ENCODE measurements at places on chromosomes 13 and 19.

DNA sequence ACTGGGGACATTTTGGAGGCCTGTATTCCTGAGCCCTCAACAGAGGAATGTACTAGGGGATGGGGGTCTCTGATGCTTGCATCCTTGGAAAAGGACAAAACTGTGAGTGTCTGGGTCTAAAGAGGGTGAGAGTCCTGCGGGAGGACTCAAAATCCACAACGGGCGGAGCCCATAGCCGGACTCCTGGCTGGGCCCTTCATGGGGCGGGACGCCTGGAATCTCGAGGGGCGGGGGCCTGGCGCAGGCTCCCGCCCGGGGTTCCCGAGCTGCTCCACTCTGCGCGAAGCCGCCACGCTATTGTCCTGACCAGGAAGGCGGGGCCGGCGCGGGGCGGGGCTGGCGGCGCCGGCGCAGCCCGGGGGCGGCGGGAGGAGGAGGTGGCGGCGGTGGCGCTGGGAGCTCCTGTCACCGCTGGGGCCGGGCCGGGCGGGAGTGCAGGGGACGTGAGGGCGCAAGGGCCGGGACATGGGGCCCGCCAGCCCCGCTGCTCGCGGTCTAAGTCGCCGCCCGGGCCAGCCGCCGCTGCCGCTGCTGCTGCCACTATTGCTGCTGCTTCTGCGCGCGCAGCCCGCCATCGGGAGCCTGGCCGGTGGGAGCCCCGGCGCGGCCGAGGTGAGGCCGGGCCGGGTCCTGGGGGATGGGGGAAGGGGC is at the start of gene APLP1:
Gene APLP1, plus strand, starts transcription at position 403 of the 651 bp plus-strand sequence. Its CDS starts 63 bp downstream, at position 466.
- DNase-seq, result peak; percentile 90

DNA sequence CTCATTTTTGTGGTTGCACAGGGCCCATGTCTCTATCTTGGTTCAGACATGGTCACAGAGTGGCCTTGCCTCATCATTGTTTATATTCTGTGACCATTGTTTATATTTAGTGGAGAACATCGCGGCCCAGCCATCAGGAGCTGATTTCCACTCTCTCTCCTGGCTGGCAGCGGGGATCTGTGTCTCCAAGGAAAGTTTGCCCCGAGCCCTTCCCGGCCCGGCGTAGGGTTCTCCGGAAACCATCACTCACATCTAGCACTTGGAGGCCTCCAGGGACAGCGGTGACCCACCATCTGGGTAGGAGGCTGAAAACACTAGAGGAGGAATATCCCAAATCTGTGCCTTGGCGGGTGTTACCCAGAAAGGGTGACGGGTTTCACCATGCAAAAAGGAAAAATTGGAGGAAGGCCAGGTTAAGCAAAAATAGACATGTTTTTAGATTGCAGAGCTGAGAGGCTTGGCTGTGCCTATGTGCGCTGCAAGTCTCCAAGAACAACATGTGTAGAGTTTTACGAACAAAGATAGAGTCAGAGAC is 726 bp upstream of the ZNF358 start:
- no peak for DNase-seq

GRCh38 chr19:48595171-48595570 is 11.4 kb upstream of the SPACA4 start:
- no peak for DNase-seq

GRCh38 chr19:50509366-50509765 is 1.6 kb downstream of the JOSD2 start:
- DNase-seq, result no peak

DNA sequence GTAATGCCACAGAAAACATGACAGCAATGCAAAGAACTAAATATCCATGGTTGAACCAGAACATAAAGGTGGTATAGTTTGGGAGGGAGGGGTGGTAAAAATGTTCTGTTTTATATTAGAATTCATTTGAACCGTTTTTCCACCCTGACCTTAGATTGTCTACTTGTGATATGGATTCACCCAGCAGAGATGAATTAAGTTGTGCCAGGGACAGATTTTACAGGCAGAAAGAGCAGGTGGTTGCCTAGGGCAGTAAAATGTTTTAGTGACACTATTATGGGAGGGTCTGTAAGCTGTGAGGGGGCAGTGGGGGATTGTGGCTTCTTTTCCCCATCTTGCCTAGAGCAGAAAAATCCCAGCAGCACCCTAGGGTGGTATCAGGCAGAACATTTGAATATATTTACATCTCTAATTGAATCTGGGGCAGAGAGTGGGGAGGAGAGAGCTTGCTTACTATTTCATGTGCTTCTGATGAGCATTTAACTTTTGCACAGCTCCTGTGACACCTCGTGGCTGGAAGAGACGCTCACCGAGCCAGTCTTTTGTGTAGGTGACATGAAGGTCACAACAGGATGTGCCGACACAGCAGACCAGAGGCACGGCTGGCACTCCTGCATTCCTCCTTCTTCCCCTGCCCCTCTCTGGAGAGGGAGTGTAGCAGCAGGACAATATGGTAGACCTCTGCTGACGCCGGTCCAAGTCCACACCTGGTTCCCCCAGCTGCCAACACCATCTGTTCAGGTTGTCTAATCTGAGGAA is 452.3 kb downstream of the IRS2 start:
- DNase-seq, result peak; percentile 43

DNA sequence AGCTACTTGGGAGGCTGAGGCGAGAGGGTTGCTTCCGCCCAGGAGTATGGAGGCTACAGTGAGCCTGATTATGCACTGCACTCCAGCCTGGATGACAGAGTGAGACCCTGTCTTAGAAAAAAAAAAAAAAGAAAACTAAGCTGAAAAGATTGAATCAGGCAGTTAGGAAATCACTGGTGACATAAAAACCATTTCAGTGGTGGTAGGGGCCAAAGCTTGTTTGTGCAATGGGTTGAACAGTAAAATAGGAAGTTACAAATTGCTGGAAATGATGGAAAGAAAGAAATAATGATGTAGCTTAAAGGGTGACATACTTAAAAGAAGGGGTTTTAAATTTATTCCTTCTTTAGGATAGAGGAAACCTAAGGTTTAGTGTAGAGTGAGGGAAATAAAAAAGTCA is 4.8 kb upstream of the OXGR1 start:
- no peak for DNase-seq

DNA sequence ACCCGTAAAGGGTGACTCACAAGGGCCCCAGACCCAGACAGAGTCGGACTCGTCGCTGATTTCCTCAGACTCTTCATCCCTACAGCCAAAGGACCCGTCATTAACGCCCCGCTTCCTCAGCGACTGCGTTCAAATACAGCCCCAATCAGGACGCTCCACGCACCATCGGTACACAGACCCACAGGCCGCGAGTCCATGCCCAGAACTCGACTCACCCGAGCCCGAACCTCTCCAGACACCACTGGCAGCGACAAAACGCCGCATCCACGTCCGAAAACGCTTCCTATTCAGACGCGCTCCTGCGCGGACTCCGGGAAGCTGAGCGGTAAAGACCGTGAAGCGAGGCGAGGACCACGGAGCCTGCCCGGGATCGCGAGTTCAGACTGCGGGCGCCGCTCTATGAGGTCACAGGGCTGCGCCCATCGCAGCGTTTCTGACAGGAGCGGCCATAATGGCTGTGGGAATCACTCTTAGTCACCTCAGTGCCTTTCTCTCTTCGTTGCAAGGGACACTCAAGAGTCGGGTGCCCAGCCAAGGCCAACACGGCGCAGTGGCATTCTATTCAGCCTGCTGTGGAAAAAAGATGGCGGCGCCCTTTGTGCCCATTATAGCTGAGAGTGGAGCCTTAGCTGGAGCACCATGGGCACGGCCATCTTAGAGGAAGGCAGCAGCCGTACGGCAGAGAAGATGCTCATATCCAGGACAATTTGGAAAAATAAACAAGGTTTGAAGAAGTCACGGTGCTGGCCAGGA is at the start of gene ZNF614:
Gene ZNF614, minus strand, starts transcription at position 353 of the 753 bp plus-strand sequence. CDS start 2,634 bp downstream, outside the sequence.
- DNase-seq, result peak; percentile 87

- DNase-seq, result no peak
Observed at GRCh38 chr19:49241769-49242168, 83.2 kb downstream of the SLC6A16 start.

GRCh38 chr13:25214491-25215252 is 42.6 kb upstream of the AMER2 start:
- no peak for DNase-seq

DNA sequence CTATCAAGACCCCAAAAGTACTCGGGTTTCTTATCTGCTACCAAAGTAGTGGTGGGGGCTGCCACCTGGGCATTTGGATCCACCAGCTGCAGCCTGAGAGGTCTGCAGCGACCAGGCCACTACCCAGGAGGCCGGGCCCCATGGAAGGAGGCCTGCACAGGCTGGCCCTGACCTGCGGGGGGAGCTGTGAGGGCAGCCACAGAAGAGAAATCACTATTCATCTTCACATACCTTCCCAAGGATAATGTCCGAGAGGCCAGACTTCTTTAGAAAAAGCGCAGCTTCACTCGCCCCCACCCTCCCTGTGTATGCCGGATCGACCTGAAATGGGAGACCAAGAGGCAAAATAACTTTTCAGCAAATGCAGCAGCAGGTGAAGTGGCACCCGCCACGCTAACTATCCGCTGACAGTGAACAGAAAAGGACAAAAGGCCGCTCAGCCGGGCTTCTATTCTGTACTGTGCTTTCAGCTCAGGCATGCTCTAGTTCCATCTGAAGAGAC is 30.1 kb downstream of the EPS15L1 start:
- peak; percentile 67 for DNase-seq

DNA sequence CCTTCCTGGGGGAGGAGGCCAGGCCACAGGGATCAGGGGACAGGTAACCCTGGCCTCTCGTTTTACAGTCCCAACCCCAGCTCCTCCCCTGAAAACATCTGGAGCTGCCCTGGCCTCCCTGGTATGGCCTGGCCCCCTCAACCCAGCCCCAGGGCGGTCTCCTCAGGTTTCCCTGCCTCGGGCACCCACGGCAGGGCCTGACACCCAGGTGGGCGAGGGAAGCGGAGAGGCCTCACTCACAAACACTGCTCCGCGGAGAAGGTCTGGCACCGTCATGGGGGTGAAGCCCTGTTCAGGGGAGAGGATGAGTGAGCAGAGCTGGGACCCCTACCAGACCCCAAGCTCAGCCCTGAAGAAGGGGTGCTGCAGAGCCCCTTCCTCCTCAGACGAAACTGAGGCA is 6.5 kb upstream of the CCER2 start:
- no peak for DNase-seq

- DNase-seq, result no peak
Observed at GRCh38 chr19:15115080-15115479, 7.9 kb downstream of the SYDE1 start.

- DNase-seq, result no peak
Observed at GRCh38 chr19:1577090-1577928, 9.2 kb upstream of the MEX3D start.

DNA sequence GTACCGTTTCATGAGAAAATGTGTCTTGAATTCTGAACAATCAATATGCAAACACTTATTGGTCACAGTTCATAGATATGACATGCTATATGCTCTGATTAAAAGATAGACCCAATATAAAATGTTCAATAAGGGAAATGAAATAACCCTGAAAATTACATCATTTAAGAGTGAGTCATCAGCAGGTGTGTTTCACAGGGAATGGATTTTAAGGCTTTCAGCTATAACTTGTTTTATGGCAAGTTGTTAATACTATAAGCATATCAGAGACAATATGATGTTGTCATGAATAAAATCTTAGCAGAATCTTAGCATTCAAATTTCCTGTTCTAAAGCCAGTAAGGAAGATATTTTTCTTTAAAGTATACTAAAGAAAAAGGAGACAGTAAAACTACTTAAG is 483.4 kb upstream of the PCDH9 start:
- no peak for DNase-seq

DNA sequence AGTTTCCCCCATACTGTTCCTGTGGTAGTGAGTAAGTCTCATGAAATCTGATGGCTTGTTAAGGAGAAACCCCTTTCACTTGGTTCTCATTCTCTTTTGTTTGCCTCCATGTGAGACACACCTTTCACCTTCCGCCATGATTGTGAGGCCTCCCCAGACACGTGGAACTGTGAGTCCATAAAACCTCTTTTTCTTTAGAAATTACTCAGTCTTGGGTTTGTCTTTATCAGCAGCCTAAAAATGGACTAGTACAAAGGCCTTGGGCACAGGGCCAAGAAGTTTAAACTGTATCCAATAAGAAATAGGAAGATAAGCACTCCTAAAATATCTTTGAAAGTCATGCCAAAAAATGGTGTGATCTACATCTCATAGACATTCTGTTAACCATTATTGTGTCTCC is 176.9 kb downstream of the TBC1D4 start:
- no peak for DNase-seq

- DNase-seq, result no peak
Observed at GRCh38 chr13:76836311-76836710, 49.9 kb downstream of the KCTD12 start.

- DNase-seq, result no peak
Observed at GRCh38 chr13:110576070-110576394, 14.5 kb upstream of the RAB20 start.

DNA sequence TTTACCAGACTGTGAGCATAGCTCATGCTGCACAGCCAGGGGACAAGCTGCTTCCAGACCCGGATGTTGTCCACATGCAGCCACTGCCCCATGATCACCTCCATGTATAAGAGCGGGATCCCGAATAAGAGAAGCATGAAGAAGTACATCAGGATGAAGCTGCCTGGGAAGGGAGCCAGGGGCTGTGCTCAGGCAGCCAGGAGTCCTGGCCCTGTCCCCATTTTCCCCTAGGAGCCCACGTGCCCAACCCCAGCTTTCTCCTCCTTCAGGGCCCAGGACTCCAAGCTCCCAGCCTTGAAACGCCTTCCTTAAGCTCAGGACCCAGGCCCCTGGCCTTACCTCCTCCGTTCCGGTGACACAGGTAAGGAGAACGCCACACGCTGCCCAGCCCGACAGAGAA is 69.3 kb downstream of the SLC6A16 start:
- no peak for DNase-seq

GRCh38 chr19:33997690-33998089 is 174.6 kb upstream of the LSM14A start:
- DNase-seq, result no peak

DNA sequence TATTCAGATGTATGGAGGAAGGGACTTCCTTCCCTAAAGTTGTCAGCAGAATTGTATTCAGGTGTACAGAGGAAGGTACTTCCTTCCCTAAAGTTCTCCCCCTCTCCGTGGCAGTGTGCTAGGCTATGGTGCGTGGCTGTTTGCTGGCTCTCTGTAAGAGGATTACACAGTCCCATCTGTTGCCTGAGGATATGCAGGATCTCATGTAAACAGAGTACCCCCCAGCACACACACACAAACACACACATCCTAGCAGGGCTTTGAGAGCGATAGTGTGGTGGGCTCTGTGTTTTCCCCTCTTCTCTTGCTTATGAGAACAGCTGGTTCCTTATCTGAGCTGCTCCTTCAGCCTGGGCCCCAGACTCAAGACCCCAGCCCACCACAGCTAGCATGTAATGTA is 10.3 kb downstream of the NEK5 start:
- no peak for DNase-seq

DNA sequence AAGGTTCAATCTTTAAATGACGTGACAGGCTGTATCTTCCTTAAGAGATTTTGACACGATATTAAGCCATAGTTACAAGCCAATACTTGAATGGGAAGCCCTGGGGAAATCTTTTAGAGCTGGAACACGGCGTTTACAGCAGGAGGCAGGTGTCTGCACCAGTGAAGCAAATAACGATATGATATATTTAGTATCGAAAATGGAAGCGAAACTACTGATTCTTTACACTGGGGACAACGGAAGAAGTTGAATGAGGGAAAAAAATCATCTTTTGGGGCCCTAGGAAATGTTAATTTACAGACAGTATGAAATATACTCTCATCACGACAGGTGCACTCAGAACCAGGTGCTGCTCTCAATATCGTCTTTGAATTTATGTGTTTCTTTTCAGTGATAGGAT is 793.9 kb upstream of the PCDH20 start:
- no peak for DNase-seq

Measured in BE2C (cell line).